ENCODE measurements at places on chromosomes 6 and 20.

DNA sequence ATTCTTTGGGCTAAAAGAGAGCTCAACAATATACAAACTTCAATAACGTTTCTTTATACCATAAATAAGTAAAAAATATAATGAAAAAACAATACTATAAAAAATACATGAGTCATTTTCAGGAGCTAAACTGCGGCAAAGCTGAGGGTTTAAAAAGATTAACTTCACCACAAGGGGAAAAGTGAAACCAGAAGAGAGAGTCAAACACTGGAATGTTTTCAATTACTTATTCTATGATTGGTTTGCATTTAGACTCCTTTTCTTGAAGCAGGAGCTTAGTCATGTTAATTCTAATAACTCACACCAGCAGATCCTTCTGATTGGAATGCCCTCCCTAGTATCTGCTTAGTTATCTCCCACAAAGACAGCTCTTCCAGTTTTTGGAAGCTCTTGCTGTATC, 627.3 kb downstream of the UTRN start:
- peak; percentile 38 for DNase-seq

- no peak for DNase-seq
Observed at GRCh38 chr6:149264629-149265028, 52.9 kb upstream of the TAB2 start.

- no peak for DNase-seq
Observed at GRCh38 chr6:147715035-147715434, 206.5 kb downstream of the SAMD5 start.

- DNase-seq = peak; percentile 66
Observed at GRCh38 chr20:52031563-52032303, 159.8 kb downstream of the ZFP64 start.

DNA sequence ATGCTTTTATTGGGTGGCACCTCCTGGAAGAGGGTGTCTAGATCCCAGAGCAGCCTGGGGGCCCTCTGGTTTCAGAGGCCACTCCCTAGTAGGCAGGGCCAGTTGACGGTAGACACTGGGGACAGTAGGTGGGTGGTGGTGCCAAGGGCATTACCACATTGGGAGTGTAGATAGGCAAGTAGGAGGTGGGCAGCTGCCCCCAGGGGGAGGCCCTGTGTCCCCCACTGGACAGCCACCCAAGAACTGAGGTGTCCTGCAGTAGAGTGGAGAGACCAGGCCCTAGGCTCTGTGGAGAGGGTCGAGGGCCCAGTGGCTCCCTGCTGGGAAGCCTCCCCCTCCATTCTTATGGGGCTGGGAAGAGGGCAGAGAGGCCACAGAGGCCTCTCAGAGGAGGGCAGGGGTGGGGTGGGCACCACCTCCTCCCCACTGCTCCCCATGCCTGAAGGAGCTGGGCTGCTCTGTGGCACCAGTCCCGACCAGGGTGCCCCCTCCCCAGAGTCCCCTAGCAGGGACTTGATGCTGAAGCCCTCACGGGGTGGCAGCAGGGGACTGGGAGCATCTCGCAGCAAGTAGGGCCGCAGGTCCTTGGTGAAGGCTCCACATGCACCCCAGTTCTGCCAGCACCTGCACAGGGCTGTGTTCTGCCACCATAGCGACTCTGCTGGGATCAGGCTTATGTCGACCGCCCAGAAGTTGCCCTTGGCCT, 305.0 kb upstream of the KCNQ5 start:
- DNase-seq = no peak

All from urothelium cell line (cell line).